ENCODE measurements at places on chromosomes 2 and 18.

DNA sequence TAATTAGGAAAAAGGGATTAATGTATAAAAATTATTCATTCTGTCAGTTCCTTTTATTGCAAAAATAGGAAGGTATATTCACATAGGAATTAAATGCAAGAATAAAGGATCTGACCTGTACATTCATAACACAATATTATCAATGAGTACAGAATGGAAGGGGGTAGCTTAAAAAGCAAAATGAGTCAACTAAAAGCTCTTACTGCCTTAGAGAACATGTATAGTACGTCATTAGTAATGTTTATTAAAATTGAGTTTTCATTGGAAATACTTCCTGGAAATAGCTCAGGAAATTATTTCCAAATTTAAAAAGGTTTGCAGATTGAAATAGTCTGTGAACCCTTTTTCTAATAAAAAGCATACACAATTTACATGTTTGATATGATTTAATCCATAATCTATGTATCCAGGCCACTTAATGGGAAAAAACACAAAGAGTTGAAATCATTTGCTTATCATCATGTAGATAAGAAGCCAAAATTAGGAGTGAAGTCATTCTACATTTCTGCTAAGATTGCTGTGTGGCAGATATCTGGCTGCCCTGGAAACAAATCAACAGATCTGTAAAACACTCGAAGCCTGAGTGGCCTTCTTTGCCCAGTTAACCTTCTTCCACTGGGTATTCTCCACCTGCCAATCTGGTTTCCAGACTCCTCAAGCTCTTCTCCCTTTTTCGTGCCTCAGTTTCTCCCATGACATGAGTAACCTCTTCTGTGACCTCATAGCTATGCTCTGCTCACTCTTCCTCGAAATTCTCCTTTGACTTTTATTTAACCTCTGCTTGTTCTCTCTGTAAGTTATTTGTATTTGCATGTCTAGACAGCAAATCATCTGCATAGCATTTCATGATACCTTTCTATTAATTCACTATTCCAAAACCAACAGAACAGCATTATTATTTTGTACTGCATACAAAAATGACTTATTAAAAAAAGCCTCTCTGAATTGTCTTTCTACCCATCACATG is 181.2 kb upstream of the REV1 start:
- DNase-seq = no peak

DNA sequence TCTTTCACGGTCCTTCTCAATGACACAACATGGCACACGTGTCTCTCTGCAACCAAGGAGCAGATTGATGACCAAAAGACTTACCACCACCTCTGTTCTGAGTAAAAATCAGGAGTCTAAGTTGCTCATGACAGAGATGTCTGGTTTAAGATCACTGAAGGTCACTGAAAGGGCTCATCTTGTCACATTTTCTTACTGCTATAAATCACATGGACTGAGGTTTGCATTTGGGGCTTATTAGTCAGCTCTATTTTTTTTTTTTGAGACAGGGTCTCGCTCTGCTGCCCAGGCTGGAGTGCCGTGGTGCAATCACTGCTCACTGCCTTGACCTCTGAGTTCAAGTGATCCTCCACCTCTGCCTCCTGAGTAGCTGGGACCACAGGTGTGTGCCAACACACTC is 19.4 kb downstream of the CFLAR start:
- no peak for DNase-seq

GRCh38 chr2:148660999-148661398 is 16.4 kb downstream of the EPC2 start:
- no peak for DNase-seq

- DNase-seq = no peak
Measured at GRCh38 chr2:27712522-27712921, 48.8 kb downstream of the SLC4A1AP start.

DNA sequence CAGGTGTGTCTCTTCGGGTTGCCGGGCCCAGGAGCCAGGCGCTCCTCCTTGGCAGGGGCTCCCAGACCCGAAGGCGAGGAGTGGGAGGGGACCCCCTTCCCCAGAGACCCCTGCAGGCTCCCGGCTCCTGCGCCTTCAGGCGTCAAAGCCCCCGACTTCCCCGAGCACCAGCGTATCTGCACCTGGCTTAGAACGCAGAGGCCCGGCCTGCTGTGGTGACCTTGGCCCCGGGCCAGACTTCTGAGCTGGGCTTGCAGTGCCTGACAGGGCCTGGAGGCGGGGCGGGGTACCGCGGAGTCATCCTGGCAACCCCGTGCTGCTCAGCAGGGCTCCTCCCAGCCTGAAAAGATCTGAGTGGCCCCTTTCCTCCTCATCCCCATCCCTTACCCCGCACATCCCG is 27.0 kb downstream of the SKA1 start:
- no peak for DNase-seq

DNA sequence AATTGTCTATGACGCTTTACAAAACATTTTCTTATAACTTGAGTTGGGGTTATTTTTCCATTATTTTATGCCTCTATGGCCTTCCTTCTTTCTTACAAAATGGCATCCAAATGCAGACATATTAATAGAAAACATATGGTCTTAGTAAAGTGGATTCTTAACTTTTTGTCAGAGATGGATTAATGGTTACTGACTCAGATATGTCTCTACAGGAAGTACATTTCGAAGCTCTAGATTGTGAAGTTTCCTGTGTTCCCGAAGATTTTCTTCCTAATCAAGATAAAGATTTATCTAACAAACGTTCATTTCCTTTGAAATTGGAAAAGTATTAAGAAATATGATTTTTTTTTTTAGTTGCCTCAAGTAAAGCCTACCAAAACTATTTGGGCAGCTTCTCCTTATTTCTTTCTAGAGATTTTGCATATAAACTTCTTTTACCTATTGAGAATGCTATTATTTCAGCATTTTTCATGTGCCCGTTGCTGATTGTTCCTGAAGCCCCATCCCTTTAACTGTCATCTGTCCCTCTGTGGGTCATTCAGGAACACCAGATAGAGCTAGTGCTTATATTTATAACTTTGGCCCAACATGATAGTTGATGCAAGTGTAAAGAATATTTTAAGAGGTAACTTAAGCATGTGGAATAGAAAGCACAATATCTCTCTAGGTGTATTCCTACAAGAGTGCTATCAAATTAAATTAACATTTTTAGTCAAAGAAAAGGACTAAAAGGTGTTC is 498.0 kb downstream of the CCDC85A start:
- DNase-seq = no peak

DNA sequence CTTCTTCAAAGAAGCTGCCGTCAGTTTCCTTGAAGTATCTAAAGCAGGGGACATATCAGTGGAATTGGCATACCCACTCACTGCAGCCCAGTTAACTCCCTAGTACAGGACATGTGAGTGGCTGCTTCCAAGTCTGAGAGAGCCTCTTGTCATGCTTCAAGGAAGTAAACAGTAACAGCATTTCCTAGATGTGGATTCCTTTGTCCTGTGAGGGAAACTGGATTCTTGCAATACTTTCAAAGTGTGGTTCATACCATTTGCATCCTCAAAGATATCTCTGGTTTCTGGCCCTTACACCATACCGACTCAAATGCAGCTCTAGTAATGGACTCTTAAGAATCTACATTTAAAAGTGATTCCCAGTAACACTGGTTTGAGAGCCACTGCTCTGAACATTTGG is 87.2 kb downstream of the ESCO1 start:
- no peak for DNase-seq

- DNase-seq = no peak
Measured at GRCh38 chr2:121132762-121133107, 152.3 kb downstream of the TFCP2L1 start.

- no peak for DNase-seq
Measured at GRCh38 chr2:144950899-144951560, 431.1 kb upstream of the ZEB2 start.

- DNase-seq = no peak
Measured at GRCh38 chr18:54607213-54608027, 16.4 kb downstream of the DYNAP start.

- no peak for DNase-seq
Measured at GRCh38 chr2:42906557-42907411, 114.4 kb upstream of the HAAO start.

GRCh38 chr2:158101384-158101926 is at the start of gene UPP2:
Gene UPP2, plus strand, starts transcription at chr2:158101876. Its CDS starts 188 bp downstream, at chr2:158102064.
- DNase-seq = no peak

DNA sequence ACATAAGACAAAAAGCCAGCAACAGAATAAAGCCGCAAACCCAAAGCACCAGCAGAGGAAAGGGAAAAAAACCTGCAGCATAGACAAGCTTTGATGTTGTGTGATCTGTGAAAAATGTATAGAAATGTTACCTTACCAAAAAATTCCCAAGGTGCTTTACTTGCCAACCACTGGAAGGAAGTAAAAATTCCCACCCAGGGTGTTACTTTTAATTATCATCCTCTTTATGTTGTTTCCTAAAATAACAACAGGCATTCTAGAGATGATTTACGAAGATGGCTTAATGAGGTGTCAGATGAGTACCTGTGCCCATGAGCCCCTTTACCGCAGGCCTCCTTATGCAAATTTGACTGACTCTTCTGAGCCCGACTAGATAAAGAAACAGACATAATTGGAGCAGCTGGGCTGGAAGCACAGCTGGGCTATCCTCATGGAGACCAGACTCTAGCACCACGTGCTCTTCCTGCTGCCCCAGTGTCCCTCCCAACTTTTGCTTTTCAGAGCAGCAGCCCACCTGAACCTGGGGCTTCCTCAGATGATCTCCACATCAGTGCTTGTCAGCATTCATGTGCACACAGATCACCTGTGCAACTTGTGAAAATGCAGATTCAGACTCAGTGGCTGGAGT is 41.5 kb downstream of the SRSF7 start:
- DNase-seq = no peak

DNA sequence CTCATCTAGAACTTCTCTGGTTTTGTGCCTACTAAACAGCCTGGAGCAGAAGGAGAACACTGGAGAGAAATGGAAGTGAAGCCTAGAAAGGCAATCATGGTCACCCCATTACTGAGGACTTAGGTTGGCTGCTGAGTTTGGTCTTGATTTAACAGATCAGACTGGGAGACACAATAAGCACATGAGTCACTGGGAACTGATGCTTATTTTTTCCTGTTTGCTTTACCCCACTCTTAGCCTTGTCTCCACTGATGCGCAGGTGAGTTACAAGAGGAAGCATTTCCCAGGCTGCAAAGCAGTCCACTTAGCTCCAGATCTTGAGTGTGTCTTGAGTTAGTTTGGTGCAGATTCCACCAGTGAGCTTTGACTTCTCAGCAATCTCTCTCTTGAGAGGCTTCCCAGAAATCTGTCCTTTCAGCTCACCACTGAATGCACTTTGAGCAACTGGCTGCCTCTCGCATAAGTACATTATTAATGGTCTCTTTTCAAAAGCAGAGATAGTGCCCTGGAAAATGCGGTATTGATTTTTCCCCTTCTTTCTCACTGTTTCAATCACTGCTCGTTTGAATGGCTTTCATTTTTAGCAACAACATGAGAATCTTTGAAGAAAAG is 390.2 kb upstream of the SETBP1 start:
- no peak for DNase-seq

- no peak for DNase-seq
Measured at GRCh38 chr2:235611756-235612155, 117.9 kb downstream of the AGAP1 start.

GRCh38 chr18:2961821-2962220 is 51.1 kb downstream of the LPIN2 start:
- no peak for DNase-seq

- no peak for DNase-seq
Measured at GRCh38 chr2:86410581-86410980, 30.6 kb upstream of the KDM3A start.

DNA sequence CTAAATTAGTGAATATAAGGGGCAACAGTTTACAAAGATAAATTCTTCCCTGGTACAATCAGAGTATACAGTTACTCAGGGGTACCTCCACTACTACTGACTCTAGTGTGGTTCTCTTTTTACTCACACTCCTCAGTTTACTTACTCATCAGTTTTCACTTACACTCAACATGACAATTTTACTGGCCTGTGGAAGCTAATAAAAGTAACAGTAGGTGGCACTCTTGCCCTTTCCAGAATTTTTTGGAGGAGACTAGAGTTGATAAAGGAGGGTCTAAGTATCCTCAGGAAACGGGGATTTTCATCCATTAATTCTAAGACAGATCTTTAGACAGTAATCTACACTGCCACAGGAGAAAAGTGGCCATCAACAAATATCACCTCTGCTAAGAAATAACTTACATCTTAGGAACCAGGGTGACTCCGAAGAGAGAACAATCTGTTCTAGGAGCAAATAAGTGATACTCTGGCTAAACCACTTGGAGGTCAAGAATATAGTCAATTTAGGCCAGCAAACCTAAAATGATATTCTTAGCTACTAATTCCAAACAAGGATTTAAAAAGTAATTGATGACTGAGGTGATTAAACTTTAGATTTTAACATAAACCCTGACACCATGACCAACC is 61.3 kb downstream of the ATL2 start:
- DNase-seq = no peak

DNA sequence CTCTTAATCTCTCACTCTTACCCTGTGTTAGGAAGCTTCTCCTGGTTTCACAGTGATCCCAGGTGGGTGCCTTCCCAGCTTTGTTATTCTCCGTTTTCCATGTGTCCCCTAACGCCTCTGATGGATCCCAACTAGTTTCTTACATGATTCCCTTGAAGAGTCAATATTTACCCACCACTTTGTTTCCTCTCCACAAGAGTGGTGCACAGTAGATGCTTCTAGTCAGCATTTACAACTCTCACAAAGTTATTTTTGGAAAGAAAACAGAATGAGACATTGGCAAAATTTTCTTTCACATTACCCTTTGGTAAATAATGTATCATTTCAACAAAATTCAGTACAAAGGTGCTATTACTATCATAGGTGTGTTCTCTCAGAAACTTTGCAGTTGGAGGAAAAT is 1611.1 kb upstream of the ZEB2 start:
- DNase-seq = no peak

- no peak for DNase-seq
Measured at GRCh38 chr2:77862120-77862519, 339.9 kb upstream of the LRRTM4 start.

DNA sequence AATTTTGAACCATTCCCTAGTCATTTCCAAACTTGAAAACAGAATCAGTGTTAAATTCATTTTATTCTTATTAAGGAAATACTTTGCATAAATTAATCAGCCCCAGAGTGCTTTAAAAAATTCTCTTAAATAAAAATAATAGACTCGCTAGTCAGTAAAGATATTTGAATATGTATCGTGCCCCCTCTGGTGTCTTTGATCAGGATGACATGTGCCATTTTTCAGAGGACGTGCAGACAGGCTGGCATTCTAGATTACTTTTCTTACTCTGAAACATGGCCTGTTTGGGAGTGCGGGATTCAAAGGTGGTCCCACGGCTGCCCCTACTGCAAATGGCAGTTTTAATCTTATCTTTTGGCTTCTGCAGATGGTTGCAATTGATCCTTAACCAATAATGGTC is 5.5 kb upstream of the MROH2A start:
- DNase-seq = no peak

DNA sequence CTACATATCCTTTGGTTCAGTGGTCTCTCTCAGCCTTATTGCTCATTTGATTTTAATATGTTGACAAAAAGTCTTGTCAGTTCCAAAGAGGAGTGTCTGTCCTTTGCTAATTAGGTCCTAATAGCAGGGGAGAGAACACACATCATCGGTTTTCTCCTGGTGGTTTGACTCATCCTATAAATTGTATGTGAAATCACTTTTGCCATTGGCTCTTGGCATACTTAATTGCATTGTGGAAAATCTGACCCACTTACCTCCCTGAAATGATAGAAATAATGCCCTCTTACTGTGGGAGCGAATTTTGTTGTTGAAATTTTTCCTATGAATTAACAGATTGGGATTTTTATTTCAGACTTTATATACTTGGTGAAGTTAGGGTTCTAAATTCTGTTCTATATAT is 58.3 kb downstream of the MTCL1 start:
- DNase-seq = no peak

- DNase-seq = no peak
Measured at GRCh38 chr2:108633409-108633808, 85.9 kb upstream of the RANBP2 start.
